Common myeloid progenitor, CD34-positive (primary cell): ENCODE measurements at places on chromosomes 16 and 17.

DNA sequence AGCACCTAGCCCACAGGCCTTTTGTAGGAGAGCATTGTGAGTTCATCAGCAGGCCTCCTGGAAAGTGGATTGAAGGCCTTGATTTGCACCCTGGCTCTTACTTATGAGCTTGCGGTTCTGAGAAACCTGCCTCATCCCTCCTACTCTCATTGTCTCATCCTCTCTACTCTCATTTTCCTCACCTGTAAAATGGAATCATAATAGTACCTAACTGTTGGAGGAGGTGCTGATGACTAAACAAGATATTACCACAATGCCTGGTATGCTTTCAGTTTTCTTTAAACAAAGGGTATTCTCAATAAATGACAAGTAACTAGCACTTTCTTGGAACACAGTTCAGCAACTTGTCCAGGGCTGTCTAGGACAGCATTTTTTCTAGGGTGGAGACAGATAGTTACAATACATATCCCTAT lies 243.1 kb upstream of the MAF start:
- DNase-seq = no peak

DNA sequence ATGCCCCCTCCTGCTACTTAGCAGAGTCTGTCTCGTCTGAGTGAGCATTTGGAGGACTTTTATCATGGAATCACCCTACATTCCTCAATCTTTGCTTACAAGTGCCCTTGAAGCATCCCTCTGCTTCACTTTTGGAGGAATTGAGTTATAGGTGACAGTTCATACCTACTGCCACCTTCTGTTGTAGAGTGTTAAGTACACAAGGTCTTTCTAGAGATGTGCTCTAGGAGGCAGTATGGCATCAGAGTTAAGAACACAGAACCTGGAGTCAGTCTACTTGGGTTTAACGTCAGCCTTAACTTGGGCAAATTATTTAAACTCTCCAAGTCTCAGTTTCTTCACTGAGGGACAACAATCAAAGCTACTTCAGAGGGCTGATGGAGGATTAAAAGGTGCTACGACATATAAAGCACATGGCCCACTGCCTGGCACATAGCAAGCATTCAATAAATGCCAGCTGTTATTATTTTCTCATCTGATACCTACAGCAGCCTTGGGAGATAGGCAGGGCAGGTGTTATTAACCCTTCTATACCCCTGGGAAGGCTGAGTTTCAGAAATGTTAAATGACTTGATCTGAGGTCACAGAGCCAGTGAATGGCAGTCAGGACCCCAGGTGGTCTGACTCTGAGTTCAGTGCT lies 62.2 kb downstream of the UTP18 start:
- peak; percentile 58 for DNase-seq

DNA sequence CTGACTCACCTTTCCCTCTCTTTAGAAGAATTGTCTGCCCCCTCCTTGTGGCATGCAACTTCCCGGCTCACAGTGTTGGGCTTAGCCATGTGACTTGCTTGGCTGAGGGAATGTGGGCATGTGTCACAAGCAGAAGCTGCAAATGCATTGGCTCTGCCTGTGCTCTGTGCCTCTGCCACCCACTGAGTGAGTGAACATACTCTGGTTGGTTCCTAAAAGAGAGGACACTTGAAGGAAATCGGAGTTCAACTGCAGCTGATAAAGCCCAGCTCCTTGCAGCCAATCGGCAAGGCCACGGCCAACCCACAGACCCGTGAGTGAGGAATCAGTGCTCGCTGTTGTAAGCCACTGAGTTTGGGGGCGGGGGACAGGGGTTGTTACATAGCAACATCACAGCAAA lies 10.9 kb upstream of the GINS2 start:
- no peak for DNase-seq

DNA sequence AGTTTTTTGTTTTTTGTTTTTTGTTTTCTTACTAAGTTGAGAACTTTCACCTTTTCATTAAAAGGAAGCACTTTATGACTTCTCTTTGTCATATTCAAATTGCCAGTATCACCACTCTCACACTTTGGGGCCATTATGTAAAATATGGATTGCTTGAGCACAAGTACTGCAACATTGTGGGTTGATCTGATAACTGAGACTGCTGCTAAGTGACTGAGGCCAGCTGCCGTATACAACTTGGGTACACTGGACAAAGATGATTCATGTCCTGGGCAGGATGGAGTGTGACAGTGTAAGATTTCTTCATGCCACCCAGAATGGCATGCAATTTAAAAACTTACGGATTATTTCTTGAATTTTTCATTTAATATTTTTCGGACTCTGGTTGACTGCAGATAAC lies 7.8 kb downstream of the TTC19 start:
- no peak for DNase-seq

DNA sequence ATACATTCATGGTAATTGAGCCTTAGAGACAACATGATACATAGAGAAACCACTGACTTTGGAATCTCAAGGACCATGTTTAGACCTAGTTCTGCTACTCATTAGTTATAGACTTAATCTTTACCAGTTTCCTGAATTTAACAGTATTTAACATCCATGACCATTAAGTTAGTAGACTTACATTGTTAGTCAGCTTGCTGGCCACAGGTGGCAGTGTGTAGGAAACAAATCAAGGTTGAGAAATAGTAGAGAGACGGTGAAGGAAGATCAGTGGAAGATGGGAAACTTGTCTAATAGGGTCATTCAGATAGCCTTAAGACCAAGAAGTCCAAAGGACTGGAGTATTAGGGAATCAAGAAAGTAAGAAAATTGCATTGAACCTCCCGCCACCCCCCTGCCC lies 31.0 kb downstream of the OMG start:
- peak; percentile 33 for DNase-seq

DNA sequence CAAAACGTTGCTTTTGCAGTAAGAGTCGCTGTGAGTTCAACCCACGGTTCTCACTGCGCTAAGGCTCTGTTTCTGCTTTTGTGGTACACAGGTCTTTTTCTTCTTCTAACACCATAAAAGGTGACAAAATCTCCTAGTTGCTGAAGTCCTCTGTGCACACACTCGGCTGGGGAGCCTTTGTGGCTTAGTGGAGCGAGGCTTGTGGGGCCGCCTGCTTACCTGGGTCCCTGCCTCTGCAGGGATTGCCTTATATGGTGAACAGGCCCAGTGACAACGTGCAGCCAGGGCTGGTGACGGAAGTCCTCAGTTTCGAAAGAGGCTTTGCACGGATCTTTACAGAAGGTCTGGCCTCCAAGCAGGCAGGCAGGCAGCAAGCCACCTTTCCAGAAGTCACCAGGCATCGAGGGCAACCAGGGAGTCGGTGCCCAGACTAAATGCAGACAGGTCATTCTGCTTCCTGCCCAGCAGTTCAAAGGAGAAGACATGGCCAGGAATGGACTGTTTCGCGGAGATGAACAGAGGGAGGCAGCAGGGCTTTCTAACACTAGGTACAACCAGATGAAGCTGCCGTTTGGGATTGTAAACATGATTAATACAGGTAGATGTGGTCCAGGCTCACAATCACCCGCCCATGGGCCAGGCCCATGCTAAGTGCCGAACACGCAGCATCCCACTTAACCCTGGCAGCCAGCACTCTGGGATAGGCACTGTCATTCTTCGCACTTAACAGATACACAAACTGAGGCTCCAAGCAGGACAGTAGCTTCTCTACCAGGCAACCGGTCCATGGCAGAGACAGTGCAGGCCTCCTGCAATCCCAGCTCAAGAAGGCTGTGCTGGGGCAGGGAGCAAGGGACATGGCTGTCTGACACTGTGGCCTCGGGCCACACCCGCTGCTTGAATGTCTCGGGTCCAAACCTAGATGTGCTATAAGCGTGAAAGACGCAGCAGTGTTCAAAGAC lies 10.7 kb upstream of the MEAK7 start:
- DNase-seq = peak; percentile 67
